ENCODE measurements at places on chromosomes 1 and 21.
A peak's percentile ranks its signal among the peaks of the same experiment; 100 is the strongest.

- DNase-seq, result no peak
- no peak overlapping the region for H3K4me3 ChIP-seq
- H3K36me3 ChIP-seq, result no peaks in the 10 kb centered on the region
- H3K27me3 ChIP-seq, result no peaks in the 10 kb centered on the region
- peaks cover 6% of the 10 kb centered on the region for H3K4me1 ChIP-seq
Measured at GRCh38 chr21:36478941-36479340, 981 bp downstream of the CLDN14 start.

DNA sequence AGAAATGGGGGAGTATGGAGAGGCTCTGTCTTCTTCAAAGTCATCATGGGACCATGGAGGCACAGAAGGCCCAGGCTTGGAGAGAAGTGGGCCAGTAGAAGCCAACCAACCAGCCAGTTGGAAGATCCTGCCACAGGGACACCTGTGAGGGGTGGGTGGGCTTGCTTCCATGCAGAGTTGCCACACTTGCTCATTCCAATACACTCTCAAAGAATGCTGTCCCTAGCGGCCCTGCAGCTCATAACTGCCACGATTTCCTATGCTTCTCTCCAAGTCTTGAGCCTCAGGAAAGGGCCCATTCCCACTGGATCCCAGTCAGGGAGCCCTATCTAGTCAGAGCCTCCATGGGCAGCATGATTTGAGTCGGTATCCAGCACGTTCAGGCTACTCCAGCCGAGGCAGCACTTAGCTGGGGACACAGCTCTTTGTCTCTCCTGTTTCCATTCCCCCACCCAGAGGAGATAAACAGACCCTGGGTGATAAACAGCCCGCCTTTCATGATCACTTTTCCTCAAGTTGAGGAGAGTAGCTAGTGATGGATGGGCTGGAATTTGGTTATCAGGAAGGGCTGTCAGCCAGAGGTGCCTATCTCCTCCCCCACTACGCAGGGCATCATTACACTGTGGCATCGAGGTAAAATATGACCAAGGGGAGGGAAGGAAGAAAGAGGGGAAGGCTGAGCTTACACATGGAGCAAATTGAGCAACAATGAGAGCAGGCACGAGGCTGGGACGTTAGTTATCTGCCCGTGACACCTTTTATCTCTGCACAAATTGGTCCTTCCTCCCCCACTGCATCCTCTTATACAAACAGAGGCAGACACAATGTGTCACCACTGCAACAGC is 64.6 kb downstream of the ERI3 start:
- peaks cover 9% of the 10 kb centered on the region for H3K4me1 ChIP-seq
- no peak for DNase-seq
- H3K4me3 ChIP-seq, result no peak overlapping the region
- peaks cover 29% of the 10 kb centered on the region for H3K36me3 ChIP-seq
- no peaks in the 10 kb centered on the region for H3K27me3 ChIP-seq

DNA sequence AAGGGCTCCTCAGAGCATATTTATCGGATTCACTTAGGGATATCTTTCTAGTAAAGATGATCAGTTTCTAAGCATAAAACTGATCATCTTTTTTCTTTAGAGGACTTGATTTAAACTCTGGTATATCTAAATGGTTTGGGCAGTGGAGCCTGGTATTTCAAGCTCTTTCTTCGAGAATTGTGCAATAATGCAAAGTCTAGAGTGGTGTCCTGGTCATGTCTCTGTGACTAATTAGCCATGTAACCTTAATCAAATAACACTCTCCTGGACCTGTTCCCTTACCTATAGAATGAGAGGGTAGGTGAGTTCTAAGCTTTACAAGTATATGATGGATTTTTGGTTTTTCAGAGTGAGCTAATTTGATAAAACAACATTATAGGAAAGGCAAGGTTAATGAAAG is 225.2 kb downstream of the RPS6KC1 start:
- no peak overlapping the region for H3K27ac ChIP-seq
- no peaks in the 10 kb centered on the region for H3K27me3 ChIP-seq
- H3K4me3 ChIP-seq, result no peak overlapping the region

DNA sequence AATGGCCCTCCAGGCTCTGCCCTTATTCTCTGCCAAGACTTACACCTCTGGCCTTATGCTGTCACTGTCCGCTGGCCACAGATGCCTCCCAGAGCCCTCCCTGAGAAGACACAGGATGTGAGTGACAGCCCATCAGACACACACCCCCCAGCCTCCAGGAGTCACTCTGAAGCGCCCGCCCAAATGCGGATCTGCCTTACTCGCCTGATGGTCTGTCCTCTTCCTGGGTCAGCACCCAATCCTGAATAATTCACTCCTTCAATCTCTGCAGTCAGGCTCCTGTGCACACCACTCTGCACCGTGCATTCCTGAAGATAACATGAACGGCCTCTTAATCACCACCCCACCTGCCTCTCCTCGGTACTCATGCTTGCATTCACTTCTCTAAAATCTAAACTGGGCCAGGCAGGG is 14.7 kb downstream of the CLSTN1 start:
- DNase-seq, result no peak
- H3K27me3 ChIP-seq, result no peaks in the 10 kb centered on the region
- peaks cover 51% of the 10 kb centered on the region for H3K4me1 ChIP-seq
- H3K36me3 ChIP-seq, result no peaks in the 10 kb centered on the region

- H3K4me3 ChIP-seq, result no peak overlapping the region
- no peaks in the 10 kb centered on the region for H3K36me3 ChIP-seq
- H3K27ac ChIP-seq, result no peak overlapping the region
- H3K4me1 ChIP-seq, result no peaks in the 10 kb centered on the region
Measured at GRCh38 chr1:36492491-36492890, 9.8 kb upstream of the CSF3R start.

DNA sequence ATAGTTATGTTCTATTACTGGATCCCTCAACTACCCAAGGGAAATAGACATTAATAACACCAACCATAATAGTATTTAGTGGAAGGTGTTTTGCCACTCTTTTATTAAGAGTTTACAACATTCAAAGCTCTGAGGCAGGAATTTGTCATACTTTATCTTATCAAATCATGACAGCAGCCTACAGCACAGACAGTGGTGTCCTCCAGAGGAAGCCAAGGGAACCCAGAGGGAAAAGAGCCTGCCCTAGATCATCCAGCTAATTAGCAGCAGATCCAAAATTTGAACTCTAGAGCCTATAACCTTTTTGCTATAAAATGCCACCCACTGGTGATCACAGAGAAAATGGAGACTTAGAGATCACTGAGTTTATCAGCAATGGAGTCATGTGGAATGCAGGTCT is 18.2 kb downstream of the VAV3 start:
- H3K4me3 ChIP-seq, result no peak overlapping the region
- no peaks in the 10 kb centered on the region for H3K4me1 ChIP-seq
- no peaks in the 10 kb centered on the region for H3K36me3 ChIP-seq
- H3K27me3 ChIP-seq, result no peaks in the 10 kb centered on the region
- H3K27ac ChIP-seq, result no peak overlapping the region
- DNase-seq, result no peak

GRCh38 chr21:15210235-15210678 is 145.5 kb upstream of the NRIP1 start:
- peak; percentile 71 for DNase-seq
- H3K4me1 ChIP-seq, result peaks cover 10% of the 10 kb centered on the region
- H3K27me3 ChIP-seq, result no peaks in the 10 kb centered on the region
- H3K4me3 ChIP-seq, result no peak overlapping the region
- H3K27ac ChIP-seq, result no peak overlapping the region
- no peaks in the 10 kb centered on the region for H3K36me3 ChIP-seq

- no peaks in the 10 kb centered on the region for H3K4me1 ChIP-seq
- no peaks in the 10 kb centered on the region for H3K27me3 ChIP-seq
- no peak for DNase-seq
- no peak overlapping the region for H3K4me3 ChIP-seq
- no peak overlapping the region for H3K27ac ChIP-seq
Measured at GRCh38 chr1:219897914-219898313, 30.4 kb downstream of the SLC30A10 start.

GRCh38 chr1:26991310-26992116 is 2.0 kb upstream of the TRNP1 start:
- no peak for DNase-seq
- no peaks in the 10 kb centered on the region for H3K36me3 ChIP-seq
- H3K27ac ChIP-seq, result no peak overlapping the region
- H3K4me1 ChIP-seq, result peaks cover 25% of the 10 kb centered on the region
- no peak overlapping the region for H3K4me3 ChIP-seq
- H3K27me3 ChIP-seq, result peaks cover 28% of the 10 kb centered on the region

- H3K27me3 ChIP-seq, result no peaks in the 10 kb centered on the region
- no peaks in the 10 kb centered on the region for H3K4me1 ChIP-seq
- H3K27ac ChIP-seq, result no peak overlapping the region
- H3K4me3 ChIP-seq, result no peak overlapping the region
- no peaks in the 10 kb centered on the region for H3K36me3 ChIP-seq
Measured at GRCh38 chr1:225537554-225538251, 109.9 kb upstream of the LBR start.

DNA sequence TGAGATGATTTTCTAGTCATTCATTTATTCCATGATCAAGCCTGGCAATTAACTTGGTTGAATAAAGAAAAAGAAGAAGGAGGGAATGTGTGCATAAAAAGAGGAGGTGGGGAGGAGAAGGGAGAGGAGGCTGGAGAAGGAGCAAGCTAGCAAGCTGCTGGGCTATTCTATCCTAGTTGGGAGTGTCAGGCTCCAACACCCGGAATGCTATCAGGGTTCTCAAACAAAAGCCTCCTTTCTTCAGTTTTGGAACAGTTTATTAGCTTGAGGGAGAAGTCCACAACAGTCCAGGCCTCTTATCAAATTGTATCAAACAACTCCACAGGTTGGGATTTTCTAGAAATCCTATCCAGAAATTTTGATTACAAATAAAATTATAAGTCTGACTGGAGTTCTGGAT is 80.0 kb downstream of the BCAR3 start:
- H3K27ac ChIP-seq, result no peak overlapping the region
- no peaks in the 10 kb centered on the region for H3K36me3 ChIP-seq
- no peaks in the 10 kb centered on the region for H3K27me3 ChIP-seq
- peaks cover 52% of the 10 kb centered on the region for H3K4me1 ChIP-seq
- H3K4me3 ChIP-seq, result no peak overlapping the region

DNA sequence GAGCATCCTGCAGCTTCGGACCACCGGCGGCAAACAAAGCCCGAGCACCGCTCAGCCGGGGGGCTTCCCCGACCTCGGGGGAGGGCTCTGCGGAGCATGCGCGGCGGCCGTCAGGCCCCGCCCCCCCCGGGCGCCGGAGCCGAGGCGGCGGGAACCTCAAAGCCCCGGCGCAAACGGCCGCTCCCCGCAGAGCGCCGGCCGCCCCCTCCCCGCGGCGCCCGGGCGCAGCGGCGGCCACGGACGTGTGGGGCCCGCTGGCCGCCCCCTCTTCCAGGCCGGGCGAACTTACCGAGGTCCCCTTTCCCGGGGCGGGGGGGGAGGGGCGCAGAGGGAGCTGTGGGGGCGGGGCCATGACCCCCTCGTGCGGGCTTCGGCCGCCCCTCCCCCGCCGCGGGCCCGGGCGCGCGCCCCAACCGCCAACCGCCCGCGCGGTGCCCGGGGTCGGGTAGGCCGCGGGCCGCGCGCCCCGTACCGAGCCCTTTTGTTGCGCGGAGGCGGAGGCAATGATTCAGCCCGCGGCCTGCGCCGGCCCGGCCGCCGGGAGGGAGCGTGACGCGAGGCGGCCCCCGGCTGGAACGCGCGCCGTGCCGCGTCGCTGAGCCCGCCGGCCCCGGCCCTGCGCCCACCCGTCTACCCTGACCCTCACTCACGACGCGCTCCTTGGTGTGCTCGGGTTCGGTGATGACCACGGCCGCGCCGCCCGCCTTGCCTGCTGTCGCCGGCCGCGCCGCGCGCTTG is 1.7 kb downstream of the RCC2 start:
- no peaks in the 10 kb centered on the region for H3K27me3 ChIP-seq
- peaks cover 9% of the 10 kb centered on the region for H3K36me3 ChIP-seq
- H3K4me3 ChIP-seq, result peak overlapping the region; percentile 84
- no peak for DNase-seq
- peaks cover 46% of the 10 kb centered on the region for H3K4me1 ChIP-seq
- peak overlapping the region; percentile 93 for H3K27ac ChIP-seq

GRCh38 chr1:197008861-197009260 is 31.5 kb downstream of the CFHR5 start:
- no peak for DNase-seq
- H3K4me1 ChIP-seq, result no peaks in the 10 kb centered on the region
- H3K27ac ChIP-seq, result no peak overlapping the region
- no peaks in the 10 kb centered on the region for H3K36me3 ChIP-seq

DNA sequence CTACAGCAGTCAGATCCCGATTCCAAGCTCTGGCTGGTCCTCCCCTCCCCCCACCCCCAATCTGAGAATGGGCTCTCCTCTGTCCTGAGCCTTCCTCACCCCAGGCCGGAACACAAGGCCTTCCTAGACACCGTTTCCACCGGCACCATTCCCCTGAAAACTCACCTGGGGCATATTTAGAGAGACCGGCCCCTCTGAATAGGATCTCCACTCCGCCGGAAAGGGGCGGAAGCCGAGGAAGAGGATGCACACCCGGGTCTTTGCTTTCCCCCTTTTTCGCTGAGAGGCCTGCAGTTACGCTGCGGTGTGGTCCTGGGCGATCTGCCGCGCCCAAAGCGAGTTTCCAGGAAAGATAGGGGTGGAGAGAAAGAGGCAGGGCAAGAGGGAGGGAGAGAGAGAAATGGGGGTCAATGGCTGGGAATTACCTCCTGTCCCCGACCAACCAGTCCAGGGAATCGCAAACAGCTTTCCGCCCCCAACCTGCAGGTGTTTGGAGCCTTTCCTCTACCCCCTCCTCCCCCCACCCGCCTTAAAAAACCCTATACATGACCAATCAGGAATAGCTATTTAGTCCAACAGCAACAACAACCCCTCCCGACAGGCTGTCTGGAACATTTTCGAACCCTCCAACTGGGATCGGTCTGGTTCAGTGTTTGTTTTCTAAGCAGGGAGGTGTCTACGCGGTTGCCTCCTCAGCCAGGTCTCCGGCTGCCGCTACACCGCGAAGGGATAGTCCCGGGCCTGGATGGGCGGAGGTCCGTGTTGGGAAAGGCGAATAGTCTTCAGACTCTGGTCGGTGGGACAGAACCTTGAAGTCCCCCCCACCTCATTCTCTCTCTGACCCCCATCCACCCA is 2.8 kb downstream of the TAL1 start:
- peaks cover 50% of the 10 kb centered on the region for H3K4me1 ChIP-seq
- no peaks in the 10 kb centered on the region for H3K36me3 ChIP-seq
- no peak for DNase-seq
- H3K27me3 ChIP-seq, result peaks cover 100% of the 10 kb centered on the region
- peak overlapping the region; percentile 37 for H3K4me3 ChIP-seq
- peak overlapping the region; percentile 35 for H3K27ac ChIP-seq

- H3K36me3 ChIP-seq, result peaks cover 64% of the 10 kb centered on the region
- H3K27me3 ChIP-seq, result no peaks in the 10 kb centered on the region
- H3K4me3 ChIP-seq, result no peak overlapping the region
- peaks cover 13% of the 10 kb centered on the region for H3K4me1 ChIP-seq
- no peak for DNase-seq
Measured at GRCh38 chr1:26740023-26740634, 44.3 kb downstream of the ARID1A start.

DNA sequence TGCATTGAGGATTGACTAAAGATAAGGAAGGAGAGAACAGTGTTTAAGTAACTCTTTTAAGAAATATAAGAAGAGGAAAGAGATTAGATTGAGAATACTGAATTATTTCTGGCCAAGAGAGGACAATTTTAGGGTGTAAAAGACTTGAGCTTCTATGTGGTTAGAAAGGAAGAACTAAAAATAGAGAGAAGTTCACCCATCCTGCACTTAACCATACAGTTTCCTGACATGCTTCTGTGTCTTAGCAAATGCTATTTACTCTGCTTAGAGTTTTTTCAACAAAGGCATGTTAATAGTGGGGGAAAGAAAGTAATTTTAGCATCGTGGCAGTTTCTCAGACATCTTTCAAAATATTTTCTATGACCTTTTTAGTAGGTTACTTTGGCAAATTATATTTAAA is 122.8 kb upstream of the GPR52 start:
- no peak overlapping the region for H3K4me3 ChIP-seq
- DNase-seq, result no peak
- H3K36me3 ChIP-seq, result peaks cover 6% of the 10 kb centered on the region
- no peaks in the 10 kb centered on the region for H3K27me3 ChIP-seq
- no peaks in the 10 kb centered on the region for H3K4me1 ChIP-seq
- no peak overlapping the region for H3K27ac ChIP-seq

All from suprapubic skin (tissue), 4 donors.